Pons (tissue), 1 donor: ENCODE measurements at places on chromosomes 6 and 20.

- DNase-seq: no peak
These were observed 2.6 kb upstream of the MUC22 start for GRCh38 chr6:31007694-31008093.

DNA sequence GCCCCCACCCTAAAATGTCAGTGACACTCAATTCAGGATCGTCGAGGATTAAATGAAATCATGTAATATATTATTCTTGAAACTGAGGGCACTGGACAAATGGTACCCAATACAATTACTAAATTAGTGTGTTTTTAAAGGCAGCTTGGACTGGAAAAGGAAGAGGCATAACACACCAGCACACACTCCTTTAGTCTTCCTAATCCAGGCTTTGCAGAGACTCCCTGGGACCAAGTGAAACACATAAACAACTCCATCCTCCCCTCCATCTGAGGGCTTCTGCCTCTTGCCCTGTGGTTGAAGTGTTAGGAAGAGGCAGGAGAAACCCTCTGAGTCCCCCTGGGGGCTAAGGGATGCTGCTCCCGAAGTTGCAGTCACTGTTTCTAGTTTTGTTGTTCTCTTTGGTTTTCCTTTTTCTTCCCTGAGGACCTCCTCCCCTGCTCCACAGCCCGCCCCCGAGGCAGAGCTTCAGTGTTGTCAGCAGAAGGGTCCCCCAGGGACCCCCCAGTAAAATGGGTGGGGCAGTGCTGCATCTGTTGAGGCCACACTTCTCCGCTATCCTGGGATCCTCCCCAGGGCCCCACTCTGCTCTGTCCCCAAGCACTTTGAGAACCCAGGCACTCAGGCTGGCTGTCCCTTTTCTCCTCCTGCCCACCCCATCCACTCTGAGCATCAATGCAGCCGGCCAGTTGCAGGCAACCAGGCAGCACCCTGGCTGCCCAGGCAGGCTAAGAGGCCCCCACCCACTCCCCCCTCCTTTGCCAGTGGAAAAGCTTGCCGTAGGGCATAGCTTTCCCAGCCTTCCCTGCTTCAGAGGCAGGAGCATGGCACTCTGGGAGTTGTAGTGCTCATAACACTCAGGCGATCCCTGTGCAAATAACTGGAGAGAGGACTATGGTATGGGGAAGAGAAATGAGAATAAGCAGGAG lies 5.9 kb downstream of the TMEM63B start:
- DNase-seq: peak; percentile 64

- DNase-seq: no peak
These were observed 170.0 kb upstream of the ZNF184 start for GRCh38 chr6:27642744-27643456.

GRCh38 chr6:158739673-158740072 lies 79.5 kb downstream of the EZR start:
- no peak for DNase-seq

DNA sequence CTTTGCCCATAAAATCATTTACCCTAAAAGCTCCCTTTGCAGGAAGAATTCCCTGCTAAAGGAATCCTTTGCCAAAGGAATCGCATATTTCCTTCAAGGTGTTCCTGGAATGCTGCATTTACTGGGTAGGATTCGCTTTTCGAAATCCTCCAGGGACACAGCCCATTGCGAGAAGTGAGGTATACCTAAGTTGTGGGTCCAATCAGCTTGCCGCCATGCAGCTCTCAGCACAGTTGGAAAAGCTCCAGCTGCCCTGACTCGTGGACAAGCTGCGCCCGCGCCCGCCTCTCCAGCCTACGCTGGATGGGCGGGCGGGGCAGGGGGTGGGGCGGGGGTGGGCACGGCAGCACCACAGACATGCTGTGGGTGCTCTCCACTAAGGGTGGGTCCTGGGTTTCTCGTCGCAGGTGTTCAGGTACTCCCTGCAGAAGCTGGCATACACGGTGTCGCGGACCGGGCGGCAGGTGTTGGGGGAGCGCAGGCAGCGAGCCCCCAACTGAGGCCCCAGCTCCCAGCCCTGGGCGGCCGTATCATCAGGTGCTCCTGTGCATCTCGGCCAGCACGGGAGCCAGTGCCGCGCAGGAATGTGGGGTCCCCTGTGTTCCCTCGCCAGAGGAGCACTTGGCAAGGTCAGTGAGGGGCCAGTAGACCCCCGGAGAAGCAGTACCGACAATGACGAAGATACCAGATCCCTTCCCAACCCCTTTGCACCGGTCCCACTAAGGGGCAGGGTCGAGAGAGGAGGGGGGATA lies 1.4 kb downstream of the NNAT start:
- DNase-seq: no peak

- no peak for DNase-seq
These were observed 8.4 kb upstream of the SLC2A10 start for GRCh38 chr20:46701057-46701456.

GRCh38 chr6:165714907-165715306 lies 51.9 kb upstream of the PDE10A start:
- DNase-seq: no peak

- DNase-seq: no peak
These were observed 19.6 kb downstream of the TGM3 start for GRCh38 chr20:2315440-2315778.

- DNase-seq: no peak
These were observed 12.8 kb downstream of the SNX3 start for GRCh38 chr6:108247965-108248536.

GRCh38 chr6:26322645-26323482 lies 42.1 kb upstream of the BTN3A2 start:
- DNase-seq: peak; percentile 77

DNA sequence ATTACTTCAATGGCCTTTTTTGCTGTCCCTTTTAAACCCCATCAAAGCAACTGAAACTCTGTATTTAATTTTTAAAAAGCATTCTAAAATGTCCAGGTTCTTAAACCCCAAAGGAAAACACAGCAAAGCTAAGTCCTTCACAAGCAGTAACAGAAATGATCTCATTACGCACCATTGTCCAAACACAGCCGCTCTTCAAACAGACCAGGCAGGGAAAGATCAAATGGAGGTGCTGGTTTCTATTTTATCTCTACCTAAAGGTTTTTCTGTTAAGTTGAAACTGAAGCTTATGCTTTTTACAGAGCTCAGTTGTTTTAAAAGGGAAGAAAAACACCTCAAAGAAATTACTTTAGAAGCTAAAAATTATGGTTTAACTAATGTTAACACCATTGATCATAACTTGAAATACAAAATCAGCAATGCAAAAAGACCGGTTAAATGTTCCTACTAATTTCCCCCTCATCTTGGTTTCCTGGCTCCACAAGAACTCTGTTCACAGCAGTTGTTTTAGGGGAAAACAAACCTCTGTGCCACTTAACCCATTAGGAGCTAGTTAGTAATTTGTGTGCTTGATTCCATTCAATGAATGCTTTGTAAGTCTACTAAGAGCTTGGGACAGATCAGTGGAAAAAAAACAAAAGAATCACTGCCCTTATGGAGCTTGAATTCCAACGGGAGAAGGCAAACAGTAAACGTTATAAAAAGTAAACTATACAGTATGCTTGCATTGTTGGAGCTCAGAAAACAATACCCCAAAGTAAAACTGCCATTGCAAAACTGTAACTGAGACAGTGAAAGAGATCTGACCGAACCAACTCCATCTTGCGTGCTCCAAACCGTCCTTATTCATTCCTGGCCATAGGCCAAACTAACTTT lies 87.4 kb downstream of the CD24 start:
- DNase-seq: no peak

DNA sequence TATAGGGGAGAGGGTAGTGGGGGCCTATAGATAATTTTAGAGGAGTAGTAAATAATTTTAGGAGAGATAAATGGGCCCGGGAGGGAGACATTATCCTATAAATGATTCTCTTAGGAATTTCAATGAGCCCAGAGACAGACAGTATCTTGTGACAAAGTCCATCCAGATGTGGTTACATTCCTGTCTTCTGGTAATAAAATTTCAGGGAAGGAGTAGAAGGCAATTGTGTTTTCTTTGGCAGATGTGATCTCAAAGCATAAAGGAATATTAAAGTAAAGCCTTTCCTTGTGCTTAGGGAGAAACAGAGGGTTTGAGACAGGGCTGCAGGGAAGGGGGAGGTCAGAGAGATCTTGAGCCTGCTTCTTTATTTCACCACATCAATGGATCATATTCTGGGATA lies 979.8 kb upstream of the GJE1 start:
- DNase-seq: no peak

GRCh38 chr20:22768266-22769178 lies 184.2 kb upstream of the FOXA2 start:
- no peak for DNase-seq

GRCh38 chr6:66897576-66897975 lies 1190.5 kb upstream of the EYS start:
- DNase-seq: no peak

- peak; percentile 95 for DNase-seq
These were observed 373.6 kb downstream of the CDH26 start for GRCh38 chr20:60331688-60332300.

GRCh38 chr6:104956731-104957294 lies at the start of gene LIN28B:
Gene LIN28B (plus strand): TSS chr6:104957107. CDS start chr6:104957251, 144 bp downstream.
- no peak for DNase-seq

DNA sequence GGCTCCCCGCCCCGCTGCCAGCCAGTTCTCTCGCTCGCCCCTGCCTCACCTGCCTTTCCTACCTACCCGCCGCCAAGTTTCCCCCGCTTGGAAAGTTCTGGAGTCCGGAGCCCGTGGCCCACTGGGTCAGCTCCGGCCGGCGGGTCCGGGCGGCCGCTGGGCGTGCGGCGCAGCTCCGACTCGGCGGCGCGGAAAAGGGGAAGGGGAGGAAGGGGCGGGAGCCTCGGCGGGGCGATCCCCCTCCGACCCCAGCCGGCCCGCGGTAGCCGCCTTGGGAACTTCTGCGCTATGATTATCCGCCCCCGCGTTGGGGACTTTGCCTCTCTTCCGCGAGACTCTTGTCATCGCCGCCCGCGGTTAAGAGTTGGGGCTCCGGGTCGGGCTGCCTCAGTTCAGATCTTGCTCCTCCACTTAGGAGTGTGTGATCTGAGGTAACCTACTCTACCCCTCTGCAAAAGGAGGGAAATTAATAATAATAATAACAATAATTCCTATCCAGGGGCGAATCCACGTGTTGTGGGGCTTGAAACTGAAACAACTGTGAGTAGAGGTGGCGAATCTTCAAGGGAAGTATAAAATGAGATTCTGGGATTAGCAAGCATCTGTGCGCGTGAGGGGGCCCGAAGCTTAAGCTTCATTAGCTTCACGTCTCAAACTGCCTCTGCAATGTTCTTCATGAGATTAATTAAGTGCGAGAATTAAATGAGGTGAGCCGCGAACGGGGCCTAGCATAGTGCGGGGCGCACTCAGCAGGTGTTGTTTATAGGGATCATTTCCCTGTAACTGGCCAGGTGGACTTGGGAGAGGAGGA lies 30.8 kb downstream of the SF3B5 start:
- DNase-seq: no peak

DNA sequence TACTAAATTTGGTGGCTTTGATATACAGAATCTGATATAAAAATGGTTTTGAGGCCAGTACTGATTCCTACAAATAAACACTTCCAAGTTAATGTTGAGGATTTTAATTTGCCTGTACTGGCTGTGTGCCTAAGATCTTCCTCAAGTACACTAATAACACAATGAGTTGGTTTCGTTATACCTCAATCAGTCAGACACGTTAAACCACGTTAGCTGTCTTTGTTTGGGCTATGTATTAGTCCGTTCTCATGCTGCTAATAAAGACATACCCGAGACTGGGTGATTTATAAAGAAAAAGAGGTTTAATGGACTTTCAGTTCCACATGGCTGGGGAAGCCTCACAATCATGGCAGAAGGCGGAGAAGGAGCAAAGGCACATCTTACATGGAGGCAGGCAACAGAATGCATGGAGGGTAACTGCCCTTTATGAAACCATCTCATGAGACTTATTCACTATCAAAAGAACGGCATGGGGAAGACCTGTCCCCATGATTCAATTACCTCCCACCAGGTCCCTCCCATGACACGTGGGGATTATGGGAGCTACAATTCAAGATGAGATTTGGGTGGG lies 46.2 kb downstream of the NT5E start:
- DNase-seq: no peak

GRCh38 chr6:159833556-159833955 lies 33.5 kb downstream of the PNLDC1 start:
- DNase-seq: no peak

DNA sequence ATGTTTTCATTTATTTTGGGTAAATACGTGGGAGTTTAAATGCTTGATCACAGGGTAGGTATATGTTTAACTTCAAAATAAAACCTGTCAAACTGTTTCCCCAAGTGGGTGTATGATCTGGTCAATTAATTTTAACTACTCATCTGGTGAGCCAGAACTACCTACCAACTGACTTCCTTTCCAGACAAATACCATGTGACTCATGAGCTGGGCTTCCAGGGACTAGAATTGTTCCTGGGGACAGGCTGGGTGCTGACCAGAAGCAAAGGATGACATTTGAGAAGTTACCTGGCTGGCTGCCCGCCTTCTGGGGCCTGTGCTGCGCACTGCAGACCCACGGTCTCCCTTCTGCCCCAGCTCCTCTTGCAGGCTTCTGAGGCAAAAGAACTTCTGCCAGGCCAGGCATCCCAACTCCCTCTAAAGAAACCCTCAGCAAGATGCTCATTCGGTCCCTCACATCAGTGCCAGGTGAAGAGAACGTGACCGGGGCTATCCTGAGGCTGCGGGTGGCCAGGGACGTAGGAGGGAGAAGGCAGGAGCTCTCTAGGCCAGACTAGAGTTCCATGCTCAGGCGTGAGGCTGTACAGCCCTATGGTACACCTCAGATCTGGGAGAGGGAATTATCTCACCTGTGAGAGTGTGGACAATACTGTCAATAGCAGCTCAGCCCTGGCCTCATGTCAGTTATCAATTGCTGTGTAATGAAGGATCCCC lies 103.6 kb downstream of the JPH2 start:
- DNase-seq: no peak

- DNase-seq: no peak
These were observed 74.9 kb upstream of the SLCO4A1 start for GRCh38 chr20:62567246-62568044.

GRCh38 chr6:145275787-145276186 lies 459.5 kb downstream of the EPM2A start:
- DNase-seq: no peak

GRCh38 chr20:47198254-47198671 lies 158.2 kb downstream of the ZMYND8 start:
- DNase-seq: no peak

DNA sequence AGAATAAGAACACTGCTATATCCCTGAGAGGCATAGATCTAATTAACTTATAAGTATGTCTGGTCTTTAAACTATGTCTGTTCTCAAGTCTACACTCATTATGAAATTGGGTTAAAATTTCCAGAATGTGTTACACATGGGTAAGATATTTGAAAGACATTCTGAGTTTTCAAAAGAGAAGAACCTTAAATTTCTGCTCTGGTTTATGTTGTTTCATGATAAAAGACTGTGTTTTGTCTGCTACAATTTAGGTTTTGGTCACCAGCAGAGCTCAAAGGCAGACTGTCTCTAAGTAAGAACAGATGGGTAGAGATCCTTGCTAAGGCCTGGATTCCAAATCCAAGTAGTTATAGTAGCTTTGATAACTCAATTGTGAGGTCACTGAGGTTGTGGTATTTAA lies 6.0 kb downstream of the STMND1 start:
- no peak for DNase-seq

DNA sequence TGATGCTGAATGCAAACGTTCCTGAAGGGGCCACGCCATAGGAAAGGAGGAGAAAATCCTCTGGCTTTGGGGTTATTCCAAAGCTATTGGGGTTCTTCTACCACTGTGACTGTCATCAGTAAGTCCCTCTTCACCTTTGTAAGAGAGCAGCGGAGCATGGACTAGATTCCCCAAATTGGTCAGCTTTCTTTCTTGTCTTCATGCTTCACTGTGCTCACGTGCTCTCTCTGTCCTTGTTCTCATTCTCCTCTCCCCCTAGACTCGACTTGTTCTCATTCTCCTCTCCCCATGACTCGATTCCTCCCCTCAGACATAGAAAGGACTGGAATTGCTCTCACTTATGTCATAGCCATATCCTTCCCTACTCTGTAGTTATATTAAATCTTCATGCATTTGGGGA lies 54.8 kb upstream of the ADGRG6 start:
- no peak for DNase-seq
